ENCODE measurements at places on chromosomes 3 and 15.

DNA sequence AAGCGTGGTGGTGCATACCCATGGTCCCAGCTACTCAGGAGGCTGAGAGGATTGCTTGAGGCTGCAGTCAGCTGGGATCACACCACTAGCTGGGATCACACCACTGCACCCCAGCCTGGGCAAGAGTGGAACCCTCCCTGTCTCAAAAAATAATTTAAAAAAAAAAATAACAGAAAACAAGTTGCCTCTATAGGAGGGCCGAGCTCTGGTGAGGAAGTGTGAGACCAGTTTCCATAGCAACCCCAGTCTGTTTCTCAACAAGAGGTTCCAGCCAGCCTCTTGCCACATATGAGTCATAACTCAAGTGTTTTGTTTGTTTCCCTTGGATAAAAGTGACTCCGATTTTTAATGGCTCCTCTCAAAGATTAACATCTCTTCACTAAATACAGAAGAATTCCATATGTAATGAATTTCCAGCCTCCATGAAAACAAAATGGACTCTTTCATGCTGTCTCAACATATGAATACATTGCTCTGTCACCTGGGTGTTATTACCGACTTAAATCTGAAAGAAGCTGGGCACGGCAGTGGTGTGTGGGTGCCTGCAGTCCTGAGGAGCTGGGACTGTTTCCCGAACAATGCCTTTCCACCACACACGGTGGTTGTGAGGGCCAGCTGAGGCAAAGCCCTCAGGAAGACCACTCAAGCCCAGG, 19.7 kb downstream of the TMEM43 start:
- DNase-seq, result peak; percentile 32

- DNase-seq, result no peak
Measured at GRCh38 chr3:135301670-135302069, 506.6 kb downstream of the EPHB1 start.

DNA sequence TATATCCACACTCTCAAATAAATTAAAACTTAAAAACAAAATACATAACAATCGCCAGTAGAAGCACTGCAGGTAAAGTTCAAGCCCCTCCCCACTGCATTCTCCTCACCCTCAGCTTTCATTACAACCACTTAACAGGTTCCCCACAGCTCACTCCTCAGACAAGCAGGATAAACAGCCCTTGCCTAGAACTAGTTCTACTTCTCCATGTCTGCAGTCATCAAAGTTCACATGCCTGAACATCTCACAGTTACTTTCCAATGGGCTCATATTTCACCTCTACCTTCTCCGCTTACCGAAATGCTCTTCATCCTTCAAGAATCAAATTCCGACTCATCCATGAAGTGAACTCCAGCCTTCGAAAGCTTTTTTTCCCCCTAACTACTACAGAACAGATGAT, 4.1 kb downstream of the YEATS2 start:
- no peak for DNase-seq

GRCh38 chr3:48478626-48479555, 25.1 kb downstream of the SHISA5 start:
- no peak for DNase-seq

DNA sequence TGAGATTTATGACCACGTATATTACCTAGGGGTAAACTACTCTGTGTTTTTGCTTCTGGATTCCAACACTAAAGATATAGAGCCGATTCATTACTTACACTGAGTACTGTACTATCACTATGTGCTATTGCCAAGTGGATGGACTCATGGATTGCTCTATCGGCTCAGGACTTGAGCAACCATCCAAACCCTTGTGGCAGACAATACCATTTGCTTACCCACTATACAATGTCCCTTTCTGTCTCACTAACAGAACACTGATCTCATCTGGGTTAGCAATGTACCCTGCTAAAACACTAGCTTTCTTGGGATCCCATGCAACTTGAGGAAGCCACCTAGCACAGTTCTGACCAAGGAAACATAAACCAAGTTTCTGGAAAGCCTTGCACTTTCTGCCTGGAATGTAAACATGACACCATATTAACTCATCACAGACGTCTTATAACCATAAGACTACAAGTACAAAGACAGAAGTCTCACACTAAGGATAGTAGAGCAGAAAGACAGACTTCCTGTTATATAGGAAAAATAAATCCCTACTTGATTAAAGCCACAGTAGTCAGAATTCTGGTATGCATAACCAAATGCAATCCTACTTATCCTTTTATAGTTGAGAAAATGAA, 38.6 kb downstream of the HACD2 start:
- DNase-seq, result no peak

- DNase-seq, result no peak
Measured at GRCh38 chr15:58839485-58839884, 68.4 kb downstream of the MINDY2 start.

DNA sequence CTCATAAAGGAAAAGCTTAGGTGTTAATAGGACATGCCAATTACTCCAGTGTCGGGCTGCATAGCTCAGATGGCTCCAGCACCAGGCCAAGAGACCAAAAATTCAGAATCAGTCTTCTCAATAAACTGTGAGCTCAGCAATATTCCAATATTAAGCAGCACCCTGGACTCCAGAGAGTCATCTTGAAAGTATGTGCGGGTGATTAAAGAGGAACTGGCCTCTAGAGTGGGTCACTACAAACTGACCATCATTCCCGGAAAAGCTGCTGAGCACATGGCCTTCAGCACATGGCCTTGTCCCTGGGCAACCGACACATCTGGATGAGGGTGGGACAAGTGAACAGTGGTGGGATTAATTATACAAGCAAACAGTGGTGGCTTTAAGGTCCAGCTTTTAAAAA, 59.0 kb downstream of the MAGI1 start:
- DNase-seq, result no peak

DNA sequence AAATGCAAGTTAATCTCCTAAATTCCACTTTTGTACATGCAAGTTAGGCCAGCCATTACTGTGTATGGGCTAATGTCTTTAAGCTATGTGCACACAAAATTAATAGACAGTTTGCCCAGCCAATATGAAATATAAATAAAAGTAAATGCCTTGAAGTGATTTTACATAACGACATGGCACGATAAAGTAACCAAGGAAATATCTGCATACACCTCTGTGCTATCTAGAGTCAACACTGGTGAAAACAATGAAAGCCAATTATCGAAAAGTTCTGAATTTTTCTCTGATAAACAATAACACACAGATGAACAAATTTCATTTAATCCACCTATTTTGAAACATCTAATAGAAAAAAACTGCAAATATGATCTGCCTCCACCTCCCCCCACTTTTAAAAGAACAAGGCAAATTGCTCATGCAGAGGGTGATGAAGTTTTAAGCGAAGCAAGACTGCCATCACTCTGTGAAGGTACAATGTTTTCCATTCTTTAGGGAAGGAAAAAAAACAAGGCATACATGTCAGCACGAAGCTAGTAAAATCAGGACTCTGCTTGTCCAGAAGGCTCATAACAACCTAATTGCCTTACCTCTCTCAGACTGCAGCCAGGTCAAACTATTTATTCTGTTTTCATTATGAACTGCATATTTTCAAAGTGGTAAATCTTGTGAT, 317.7 kb downstream of the MECOM start:
- DNase-seq, result no peak

DNA sequence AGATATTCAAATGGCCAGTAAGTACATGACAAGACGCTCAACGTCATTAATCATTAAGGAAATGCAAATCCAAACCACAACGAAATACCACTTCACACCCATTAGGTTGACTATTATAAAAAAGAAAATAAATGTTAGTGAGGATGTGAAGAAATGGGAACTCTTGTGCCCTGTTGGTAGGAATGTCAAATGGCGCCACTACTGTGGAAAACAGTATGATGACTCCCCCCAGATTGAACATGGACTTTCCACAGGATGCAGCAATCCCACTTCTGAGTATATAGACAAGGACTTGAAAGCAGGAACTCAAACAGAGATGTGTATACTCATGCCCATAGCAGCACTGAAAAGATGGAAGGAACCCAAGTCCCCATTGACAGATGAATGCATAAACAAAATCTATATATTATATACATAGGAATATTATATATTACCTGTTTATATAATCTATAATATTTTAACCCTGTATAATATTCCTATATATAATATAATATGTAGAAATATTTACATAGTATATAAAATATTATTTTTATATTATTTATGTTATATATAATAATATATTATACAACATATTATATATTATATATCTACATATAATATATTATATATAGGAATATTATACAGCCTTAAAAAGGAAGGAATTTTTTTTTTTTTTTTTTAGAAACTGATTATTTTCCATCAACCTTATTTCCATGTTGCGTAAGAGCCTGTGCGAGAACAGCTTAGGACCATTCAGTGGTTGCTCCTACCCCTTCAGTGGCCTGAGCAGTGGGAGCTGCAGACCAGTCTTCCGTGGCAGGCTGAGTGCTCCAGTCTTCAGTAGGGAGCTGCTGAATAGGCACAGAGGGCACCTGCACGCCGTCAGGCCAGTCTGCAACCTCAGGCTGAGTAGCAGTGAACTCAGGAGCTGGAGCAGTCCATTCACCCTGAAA, 17.6 kb upstream of the PIGZ start:
- no peak for DNase-seq

- DNase-seq, result no peak
Measured at GRCh38 chr15:68494573-68495110, 62.7 kb upstream of the ITGA11 start.

DNA sequence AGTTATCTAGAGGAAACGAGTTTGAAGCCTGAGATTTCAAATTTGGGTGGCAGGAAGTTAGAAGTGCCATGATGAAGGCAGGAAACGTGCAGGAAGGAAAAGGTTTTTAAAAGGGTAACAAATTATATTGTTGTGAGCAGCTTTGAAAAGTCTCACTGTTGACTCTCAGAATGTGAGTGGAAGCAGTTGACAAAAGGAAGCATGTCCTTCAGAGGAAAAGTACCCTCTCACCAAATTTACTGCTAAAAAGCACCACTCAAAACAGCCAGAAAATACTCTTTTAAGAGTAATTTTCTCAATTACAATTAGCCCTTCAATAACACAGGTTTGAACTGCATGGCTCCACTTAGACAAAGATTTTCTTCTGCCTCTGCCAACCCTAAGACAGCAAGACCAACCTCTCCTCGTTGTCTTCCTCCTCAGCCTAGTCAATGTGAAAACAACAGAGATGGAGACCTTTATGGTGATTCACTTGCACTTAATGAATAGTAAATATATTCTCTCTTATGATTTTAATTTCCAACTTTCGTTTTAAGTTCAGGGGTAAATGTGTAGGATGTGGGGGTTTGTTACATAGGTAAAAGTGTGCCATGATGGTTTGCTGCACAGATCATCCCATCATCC, 117.1 kb upstream of the LIPC start:
- no peak for DNase-seq

Data from stimulated activated CD8-positive, alpha-beta memory T cell treated with anti-CD3 and anti-CD28 coated beads, Interleukin-4, amount 100 ng/mL, for 1 hour (primary cell).